Sigmoid colon (tissue), 7 donors: ENCODE measurements at places on chromosomes 2 and 18. TPM values are rescaled to one million over a fixed set of nuclear protein-coding genes. Genes with fewer than 3 reads are reported as not detected.

The CD8A gene
- not detected for total RNA-seq

DNA sequence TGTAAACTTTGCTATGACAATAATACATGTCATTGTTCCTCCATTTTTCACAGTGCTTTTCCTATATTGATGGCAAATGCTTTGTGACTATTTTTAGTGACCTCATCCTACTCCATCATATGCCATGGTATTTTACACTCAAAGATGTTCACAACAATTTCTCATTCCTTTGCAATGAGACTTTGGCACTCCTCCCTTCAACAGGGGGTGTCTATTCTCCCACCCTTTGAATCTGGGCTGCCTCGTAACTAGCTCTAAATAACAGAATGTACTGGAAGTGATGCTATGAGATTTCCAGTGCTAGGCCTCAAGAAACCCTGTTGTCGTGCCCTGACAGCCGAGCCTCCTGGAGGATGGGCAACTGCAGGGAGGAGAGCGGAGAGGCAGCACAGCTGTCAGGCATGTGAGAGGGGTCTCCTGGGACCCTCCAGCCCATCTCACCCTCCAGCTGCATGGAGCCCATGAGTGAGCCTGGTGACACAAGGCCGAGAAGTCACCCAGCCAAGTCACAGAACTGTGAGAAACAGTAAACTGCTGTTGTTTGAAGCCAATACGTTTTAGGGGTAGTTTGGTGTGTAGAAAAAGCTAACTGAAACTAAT, 103.1 kb upstream of the APCDD1 start:
- no peak for DNase-seq

DNA sequence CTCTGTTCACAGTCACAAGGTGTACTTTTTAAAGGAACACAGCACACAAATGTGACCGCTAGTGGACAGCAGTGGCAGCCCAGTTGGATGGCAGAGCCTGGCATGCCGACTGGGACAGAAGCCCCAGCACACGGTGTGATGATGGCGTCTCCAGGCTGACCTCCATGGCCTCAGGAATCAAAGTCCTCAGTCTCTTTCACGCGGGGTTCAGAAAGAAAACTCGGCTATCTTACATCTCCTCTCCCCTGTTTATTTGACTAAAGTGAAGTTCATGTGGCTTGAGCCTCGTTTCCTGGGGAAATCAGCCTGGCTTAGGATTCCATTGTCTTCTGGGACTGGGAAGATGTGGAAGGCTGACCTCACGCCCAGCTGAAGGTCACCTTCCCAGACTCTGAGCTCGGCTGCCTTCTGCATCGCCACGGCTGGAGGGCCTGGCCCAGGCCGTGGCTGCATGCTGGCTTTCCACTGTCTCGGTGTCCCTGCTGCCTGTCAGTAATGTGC, 56.1 kb downstream of the ASAP2 start:
- DNase-seq = no peak

GRCh38 chr2:169116993-169117392, 47.6 kb downstream of the DHRS9 start:
- no peak for DNase-seq

DNA sequence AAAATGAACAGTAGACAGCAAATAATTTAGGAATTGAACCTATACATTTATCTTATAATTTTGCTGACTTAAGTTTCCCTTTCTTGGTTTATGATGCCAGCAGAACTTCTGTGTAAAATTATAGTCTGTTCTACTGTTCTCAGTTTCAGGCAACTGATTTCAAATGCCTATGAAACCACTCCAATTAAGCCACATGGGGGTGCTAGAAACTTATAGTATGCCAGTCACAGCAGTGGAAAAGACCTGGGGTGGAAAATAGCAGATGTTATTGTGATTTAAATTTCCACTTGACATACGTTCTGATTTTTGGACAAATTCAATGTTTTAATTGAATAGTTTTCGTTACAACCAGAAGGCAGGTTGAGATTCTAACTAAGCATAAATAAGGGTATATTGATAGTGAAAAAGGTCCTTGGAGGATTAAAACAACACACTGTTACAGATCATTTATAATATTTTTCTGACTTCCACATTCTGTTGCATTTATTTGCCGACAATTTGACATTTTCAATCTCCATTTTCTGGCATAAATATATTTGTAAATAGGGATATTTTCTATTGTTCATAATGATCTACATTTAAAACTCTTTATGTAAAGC, 61.4 kb downstream of the CPS1 start:
- no peak for DNase-seq
